ENCODE measurements at places on chromosomes 11 and 22. TPM values are rescaled to one million over a fixed set of nuclear protein-coding genes. Genes with fewer than 3 reads are reported as not detected.

Gene PSMA1
- total RNA-seq: 110 TPM

DNA sequence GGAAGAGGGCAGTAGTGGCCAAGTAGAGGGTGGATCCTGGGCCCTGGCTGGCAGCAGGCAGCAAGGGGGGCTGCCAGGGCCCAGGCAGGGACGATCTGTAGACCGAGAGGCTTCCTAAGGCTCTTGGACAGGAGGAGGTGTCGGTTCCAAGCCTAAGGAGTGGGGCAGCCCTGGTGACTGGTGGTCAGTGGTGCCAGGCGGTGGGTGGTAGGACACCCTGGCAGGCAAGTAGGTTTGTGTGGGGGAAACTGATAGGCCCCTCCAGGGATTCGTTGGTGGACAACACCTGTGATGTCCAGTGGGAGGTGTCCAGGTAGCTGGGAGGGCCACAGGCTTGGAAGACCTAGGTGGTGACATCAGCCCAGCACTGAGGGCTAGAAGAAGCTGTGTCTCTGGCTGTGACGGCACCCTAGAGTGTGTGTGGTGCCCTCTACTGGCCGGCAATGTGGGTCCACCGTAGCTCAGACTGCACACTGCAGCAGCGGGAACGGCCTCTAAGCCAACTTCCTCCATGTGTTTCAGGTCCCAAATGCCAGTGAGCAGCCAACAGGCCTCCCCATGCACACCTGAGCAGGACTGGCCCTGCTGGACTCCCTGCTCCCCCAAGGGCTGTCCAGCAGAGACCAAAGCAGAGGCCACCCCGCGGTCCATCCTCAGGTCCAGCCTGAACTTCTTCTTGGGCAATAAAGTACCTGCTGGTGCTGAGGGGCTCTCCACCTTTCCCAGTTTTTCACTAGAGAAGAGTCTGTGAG, 9.4 kb upstream of the SAMM50 start:
- no peaks in the 10 kb centered on the region for H3K27me3 ChIP-seq
- no peak overlapping the region for H3K4me3 ChIP-seq
- DNase-seq: peak; percentile 46
- H3K4me1 ChIP-seq: no peaks in the 10 kb centered on the region
- no peaks in the 10 kb centered on the region for H3K36me3 ChIP-seq

- no peaks in the 10 kb centered on the region for H3K36me3 ChIP-seq
- peak overlapping the region; percentile 46 for H3K27ac ChIP-seq
- peaks cover 2% of the 10 kb centered on the region for H3K4me1 ChIP-seq
- H3K4me3 ChIP-seq: no peak overlapping the region
These were observed 60.9 kb upstream of the BMAL1 start for GRCh38 chr11:13216711-13217075.

Gene KCTD17
- 27.6 TPM for total RNA-seq

GRCh38 chr11:68047437-68048290, 8.8 kb downstream of the TCIRG1 start:
- no peaks in the 10 kb centered on the region for H3K27me3 ChIP-seq
- peaks cover 13% of the 10 kb centered on the region for H3K4me1 ChIP-seq
- no peak for DNase-seq
- no peak overlapping the region for H3K4me3 ChIP-seq
- peaks cover 88% of the 10 kb centered on the region for H3K36me3 ChIP-seq
